Tibial nerve (tissue), 4 donors: ENCODE measurements at places on chromosomes 7 and 10.

DNA sequence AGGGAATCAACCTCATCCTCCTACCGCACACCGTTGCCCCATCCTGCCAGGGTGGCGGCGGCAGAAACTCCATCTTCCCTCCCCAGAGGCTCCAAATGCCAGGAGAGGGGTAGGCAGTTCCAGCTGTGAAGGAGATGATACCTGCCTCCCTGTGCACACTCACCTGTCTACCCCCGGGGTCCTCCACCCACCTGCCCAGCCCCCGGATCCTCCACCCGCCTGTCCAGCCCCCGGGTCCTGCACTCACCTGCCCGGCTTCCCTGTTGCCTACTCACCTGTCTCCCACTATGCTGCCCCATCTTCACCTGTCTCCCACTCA, 13.4 kb upstream of the DNAAF5 start:
- no peak overlapping the region for H3K4me3 ChIP-seq
- no peak for DNase-seq

DNA sequence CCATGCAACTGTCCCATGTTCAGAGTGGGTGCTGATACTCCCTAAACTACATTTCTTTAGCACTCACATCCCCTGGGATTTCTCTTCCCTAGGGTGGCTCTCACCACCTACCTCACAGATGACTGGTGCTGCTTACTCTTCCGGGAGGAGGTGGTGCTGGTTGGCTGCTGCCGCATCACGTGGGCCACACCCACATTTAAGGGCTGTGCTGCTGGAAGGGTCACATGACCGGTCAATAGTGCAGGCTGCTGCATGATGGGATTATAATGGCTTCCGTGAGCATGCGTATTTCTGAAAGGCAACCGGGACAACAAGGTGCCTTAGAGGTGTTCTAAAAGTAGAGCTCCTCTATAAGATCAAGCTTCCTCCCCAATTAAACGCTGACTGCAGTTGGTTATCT, 76.8 kb downstream of the CLEC2L start:
- no peaks in the 10 kb centered on the region for H3K36me3 ChIP-seq
- H3K4me1 ChIP-seq = no peaks in the 10 kb centered on the region
- H3K27me3 ChIP-seq = no peaks in the 10 kb centered on the region
- H3K27ac ChIP-seq = no peak overlapping the region
- no peak for DNase-seq
- no peak overlapping the region for H3K4me3 ChIP-seq

- H3K27ac ChIP-seq = no peak overlapping the region
- no peaks in the 10 kb centered on the region for H3K36me3 ChIP-seq
Measured at GRCh38 chr10:11602358-11602757, 9.1 kb downstream of the USP6NL start.

GRCh38 chr10:43362191-43362839, 9.1 kb upstream of the FXYD4 start:
- no peaks in the 10 kb centered on the region for H3K27me3 ChIP-seq
- DNase-seq = peak; percentile 82
- H3K27ac ChIP-seq = peak overlapping the region; percentile 85
- no peaks in the 10 kb centered on the region for H3K36me3 ChIP-seq

GRCh38 chr7:8371742-8372141, 61.7 kb upstream of the NXPH1 start:
- no peaks in the 10 kb centered on the region for H3K4me1 ChIP-seq
- no peak overlapping the region for H3K27ac ChIP-seq
- H3K27me3 ChIP-seq = no peaks in the 10 kb centered on the region
- no peak overlapping the region for H3K4me3 ChIP-seq
- H3K36me3 ChIP-seq = no peaks in the 10 kb centered on the region
- DNase-seq = no peak

GRCh38 chr10:109851616-109852474, 71.5 kb downstream of the XPNPEP1 start:
- H3K4me1 ChIP-seq = peaks cover 11% of the 10 kb centered on the region
- H3K27me3 ChIP-seq = no peaks in the 10 kb centered on the region
- H3K4me3 ChIP-seq = no peak overlapping the region
- DNase-seq = no peak
- no peak overlapping the region for H3K27ac ChIP-seq

DNA sequence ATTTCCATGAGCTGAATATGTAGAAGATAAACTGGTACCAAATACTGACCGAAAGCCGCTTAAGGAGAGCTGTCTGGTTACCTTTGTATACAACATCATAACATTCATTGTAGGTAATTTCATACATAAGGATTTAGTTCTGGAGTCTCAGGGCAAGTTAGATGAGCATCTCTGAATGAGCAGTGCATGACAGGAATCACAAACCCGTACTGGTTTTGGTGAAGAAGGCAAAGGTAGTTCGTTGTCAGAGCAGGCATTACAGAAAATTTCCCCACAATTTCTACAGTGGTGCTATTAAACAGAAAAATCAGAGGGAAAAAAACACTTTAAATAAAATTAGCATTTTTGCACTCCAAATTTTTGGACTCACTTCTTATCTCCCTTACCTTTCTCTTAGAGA, 12.9 kb upstream of the PBLD start:
- H3K27me3 ChIP-seq = no peaks in the 10 kb centered on the region
- DNase-seq = no peak
- H3K36me3 ChIP-seq = peaks cover 93% of the 10 kb centered on the region
- H3K4me1 ChIP-seq = no peaks in the 10 kb centered on the region
- no peak overlapping the region for H3K4me3 ChIP-seq

GRCh38 chr10:90450797-90451196, 407.0 kb downstream of the HTR7 start:
- no peaks in the 10 kb centered on the region for H3K27me3 ChIP-seq
- H3K4me1 ChIP-seq = no peaks in the 10 kb centered on the region
- no peaks in the 10 kb centered on the region for H3K36me3 ChIP-seq
- no peak for DNase-seq
- H3K4me3 ChIP-seq = no peak overlapping the region

- no peaks in the 10 kb centered on the region for H3K36me3 ChIP-seq
- H3K27ac ChIP-seq = no peak overlapping the region
- H3K4me3 ChIP-seq = no peak overlapping the region
- no peaks in the 10 kb centered on the region for H3K27me3 ChIP-seq
Measured at GRCh38 chr7:123367484-123368122, 166.8 kb downstream of the IQUB start.

- DNase-seq = no peak
- no peak overlapping the region for H3K27ac ChIP-seq
- no peaks in the 10 kb centered on the region for H3K36me3 ChIP-seq
- no peaks in the 10 kb centered on the region for H3K27me3 ChIP-seq
- no peak overlapping the region for H3K4me3 ChIP-seq
Measured at GRCh38 chr7:20417675-20418382, 87.1 kb downstream of the ITGB8 start.

GRCh38 chr7:75735581-75736350, 3.0 kb downstream of the HIP1 start:
- no peak for DNase-seq
- no peaks in the 10 kb centered on the region for H3K36me3 ChIP-seq
- no peaks in the 10 kb centered on the region for H3K27me3 ChIP-seq

- H3K4me1 ChIP-seq = no peaks in the 10 kb centered on the region
- no peaks in the 10 kb centered on the region for H3K27me3 ChIP-seq
- no peaks in the 10 kb centered on the region for H3K36me3 ChIP-seq
- no peak for DNase-seq
- H3K27ac ChIP-seq = no peak overlapping the region
Measured at GRCh38 chr10:117590101-117590875, 47.7 kb downstream of the EMX2 start.

GRCh38 chr7:154953006-154953684, 49.8 kb downstream of the PAXIP1 start:
- no peak overlapping the region for H3K27ac ChIP-seq
- H3K4me3 ChIP-seq = no peak overlapping the region
- no peaks in the 10 kb centered on the region for H3K36me3 ChIP-seq
- H3K27me3 ChIP-seq = no peaks in the 10 kb centered on the region

- no peak overlapping the region for H3K4me3 ChIP-seq
- H3K36me3 ChIP-seq = no peaks in the 10 kb centered on the region
- no peaks in the 10 kb centered on the region for H3K27me3 ChIP-seq
- H3K4me1 ChIP-seq = peaks cover 13% of the 10 kb centered on the region
Measured at GRCh38 chr10:80526742-80527141, 11.0 kb upstream of the SH2D4B start.

- no peak overlapping the region for H3K27ac ChIP-seq
- no peaks in the 10 kb centered on the region for H3K27me3 ChIP-seq
- no peak for DNase-seq
- H3K4me1 ChIP-seq = no peaks in the 10 kb centered on the region
Measured at GRCh38 chr10:95360122-95360714, 69.4 kb upstream of the PDLIM1 start.

- no peaks in the 10 kb centered on the region for H3K36me3 ChIP-seq
- DNase-seq = no peak
- no peak overlapping the region for H3K4me3 ChIP-seq
- no peaks in the 10 kb centered on the region for H3K27me3 ChIP-seq
- no peak overlapping the region for H3K27ac ChIP-seq
Measured at GRCh38 chr10:119257899-119258419, 50.6 kb downstream of the GRK5 start.

- H3K27ac ChIP-seq = no peak overlapping the region
- no peaks in the 10 kb centered on the region for H3K4me1 ChIP-seq
- no peak for DNase-seq
- no peaks in the 10 kb centered on the region for H3K36me3 ChIP-seq
Measured at GRCh38 chr7:37186753-37187152, 261.9 kb downstream of the ELMO1 start.

GRCh38 chr7:23369695-23370404, 70.7 kb downstream of the MALSU1 start:
- H3K4me3 ChIP-seq = no peak overlapping the region
- no peak overlapping the region for H3K27ac ChIP-seq
- H3K4me1 ChIP-seq = no peaks in the 10 kb centered on the region
- no peaks in the 10 kb centered on the region for H3K36me3 ChIP-seq
- H3K27me3 ChIP-seq = no peaks in the 10 kb centered on the region

DNA sequence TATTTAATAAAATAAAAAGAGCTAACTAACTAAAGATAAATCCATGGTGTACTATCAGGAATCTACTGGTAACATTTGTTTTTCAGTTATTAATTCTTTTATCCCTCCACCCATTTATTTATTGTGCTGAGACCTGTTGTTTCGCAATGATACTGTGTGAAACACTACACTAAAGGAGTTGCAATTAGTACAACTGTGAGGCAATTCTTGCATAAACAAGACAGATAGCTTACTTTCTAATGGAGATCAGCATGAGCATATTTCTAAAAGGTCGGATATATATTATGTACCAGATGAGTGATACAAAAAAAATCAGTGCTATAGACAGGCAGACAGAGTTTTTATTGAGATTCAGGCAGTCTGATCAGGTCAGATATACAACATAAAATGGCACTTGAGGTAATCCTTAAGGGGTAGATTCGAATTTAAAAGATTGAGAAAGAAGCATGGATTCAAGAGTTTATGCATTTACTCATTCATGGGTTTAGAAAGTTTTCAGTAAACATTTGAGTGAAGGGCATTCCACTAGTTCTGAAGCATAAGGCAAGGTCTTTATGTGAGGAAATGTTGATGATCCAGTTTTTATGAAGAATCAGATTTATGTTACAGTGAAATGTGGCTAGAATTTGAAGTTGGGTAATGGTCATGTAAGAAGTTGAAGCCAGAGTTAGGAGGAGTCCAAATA, 147.6 kb downstream of the POLR1F start:
- H3K27ac ChIP-seq = no peak overlapping the region
- H3K4me1 ChIP-seq = no peaks in the 10 kb centered on the region
- H3K4me3 ChIP-seq = no peak overlapping the region
- no peak for DNase-seq

DNA sequence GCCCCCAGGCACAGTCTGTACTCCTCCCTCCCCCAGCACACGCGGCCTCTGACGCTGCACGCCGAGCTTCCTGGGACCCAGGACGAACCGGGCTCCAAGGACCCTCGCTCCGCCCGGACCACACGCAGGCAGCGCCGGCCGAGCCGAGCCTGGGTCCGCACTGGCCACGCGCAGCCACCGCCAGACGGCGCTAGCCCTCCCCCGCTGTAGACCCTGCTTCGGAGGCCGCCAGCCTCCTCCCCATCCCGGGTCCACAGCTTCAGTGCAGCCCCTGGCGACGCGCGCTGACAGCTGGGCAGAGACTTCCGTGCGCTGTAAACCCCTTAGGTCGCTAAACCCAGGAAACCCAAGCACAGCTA, 936 bp upstream of the TCERG1L start:
- no peaks in the 10 kb centered on the region for H3K27me3 ChIP-seq
- H3K4me1 ChIP-seq = peaks cover 19% of the 10 kb centered on the region
- no peak overlapping the region for H3K27ac ChIP-seq
- DNase-seq = no peak
- H3K36me3 ChIP-seq = no peaks in the 10 kb centered on the region
- no peak overlapping the region for H3K4me3 ChIP-seq

- H3K4me3 ChIP-seq = no peak overlapping the region
- no peak for DNase-seq
- H3K27me3 ChIP-seq = no peaks in the 10 kb centered on the region
- no peaks in the 10 kb centered on the region for H3K36me3 ChIP-seq
Measured at GRCh38 chr7:142301923-142302550, 44.2 kb upstream of the PRSS58 start.

DNA sequence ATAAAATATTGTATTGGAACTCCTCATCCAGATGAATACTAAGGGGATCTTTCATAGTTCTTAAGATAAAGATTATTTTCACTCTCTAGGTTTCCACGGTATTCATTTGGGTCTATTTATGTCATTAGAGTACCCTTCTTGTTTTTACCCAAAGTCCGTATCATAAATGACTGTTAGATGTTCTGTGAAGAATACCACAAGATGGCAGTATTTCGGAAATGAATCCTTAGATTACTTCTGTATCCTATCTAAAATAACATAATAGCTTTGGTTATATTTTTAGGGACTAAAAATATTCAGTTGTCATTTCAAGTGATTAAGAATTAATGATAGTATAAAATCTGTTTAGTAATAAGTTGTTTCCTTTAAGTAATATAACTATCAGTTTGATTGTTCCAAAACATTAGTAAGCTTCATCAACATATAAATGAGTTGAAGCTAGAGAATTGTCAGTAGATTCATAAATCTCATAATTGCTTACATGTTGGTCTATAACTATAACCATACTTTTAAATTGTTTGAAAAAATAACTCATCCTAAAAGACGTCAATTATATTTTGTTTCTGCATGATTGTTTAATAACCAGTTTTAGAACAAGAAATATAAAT, 337.5 kb upstream of the KCND2 start:
- H3K4me1 ChIP-seq = no peaks in the 10 kb centered on the region
- no peaks in the 10 kb centered on the region for H3K27me3 ChIP-seq
- no peak overlapping the region for H3K27ac ChIP-seq
